Kidney epithelial cell (primary cell): ENCODE measurements at places on chromosomes 16 and 17. TPM values are rescaled to one million over a fixed set of nuclear protein-coding genes. Genes with fewer than 3 reads are reported as not detected.

DNA sequence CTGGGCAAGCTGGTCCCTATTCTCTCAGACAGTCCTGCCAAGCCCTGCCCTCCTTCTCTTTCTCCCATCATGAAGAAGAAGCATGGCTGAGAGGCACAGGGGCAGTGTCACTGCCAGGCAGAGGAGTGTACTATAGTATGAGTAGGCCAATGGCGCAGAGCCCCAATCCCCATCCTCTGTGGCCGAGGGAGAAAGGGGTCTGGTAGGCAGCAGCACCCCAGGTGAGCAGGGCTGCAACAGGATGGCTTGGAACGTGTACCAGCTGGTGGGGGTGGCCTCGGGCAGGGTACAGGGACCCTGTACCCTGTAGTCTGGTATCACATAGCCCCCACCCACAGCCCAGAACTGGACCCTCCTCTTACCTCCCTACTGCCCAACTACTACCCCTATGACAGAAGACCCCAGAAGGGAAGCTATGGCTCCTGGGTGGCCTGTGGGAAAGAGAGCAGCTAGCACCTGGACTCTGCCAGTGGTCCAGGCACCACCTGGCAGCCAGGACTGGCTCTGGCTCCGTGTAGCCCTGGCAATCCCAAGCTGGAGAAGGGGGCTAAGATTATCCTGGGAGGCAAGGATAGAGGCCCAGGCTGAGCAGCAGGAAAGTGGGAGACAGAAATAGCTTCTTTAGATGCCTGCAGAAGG is 4.4 kb downstream of the SMARCD2 start:
- no peak for DNase-seq

DNA sequence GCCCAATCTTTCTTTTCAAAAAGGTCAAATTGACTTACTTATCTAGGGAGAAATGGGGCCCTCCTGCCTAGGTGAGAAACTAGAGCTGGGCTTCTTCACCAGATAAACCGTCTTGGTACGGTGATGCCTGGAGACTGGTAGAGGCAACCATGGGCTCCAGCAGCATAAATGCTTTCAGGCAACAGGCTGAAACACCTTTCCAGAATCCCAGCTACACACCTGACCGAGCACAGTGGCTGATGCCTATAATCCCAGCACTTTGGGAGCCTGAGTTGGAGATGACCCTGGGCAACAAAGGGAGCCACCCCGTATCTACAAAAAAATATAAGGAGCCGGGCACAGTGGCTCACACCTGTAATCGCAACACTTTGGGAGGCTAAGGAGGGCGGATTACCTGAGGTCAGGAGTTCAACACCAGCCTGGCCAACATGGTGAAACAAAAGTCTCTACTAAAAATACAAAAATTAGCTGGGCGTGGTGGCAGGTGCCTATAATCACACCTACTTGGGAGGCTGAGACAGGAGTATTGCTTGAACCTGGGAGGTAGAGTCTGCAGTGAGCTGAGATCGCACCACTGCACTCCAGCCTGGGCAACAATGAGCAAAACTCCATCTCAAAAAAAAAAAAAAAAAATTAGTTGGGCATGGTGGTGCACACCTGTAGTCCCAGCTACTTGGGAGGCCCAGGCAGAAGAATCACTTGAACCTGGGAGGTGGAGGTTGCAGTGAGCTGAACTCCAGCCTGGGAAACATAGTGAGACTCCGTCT is 8.0 kb downstream of the TRAF4 start:
- no peak for DNase-seq

DNA sequence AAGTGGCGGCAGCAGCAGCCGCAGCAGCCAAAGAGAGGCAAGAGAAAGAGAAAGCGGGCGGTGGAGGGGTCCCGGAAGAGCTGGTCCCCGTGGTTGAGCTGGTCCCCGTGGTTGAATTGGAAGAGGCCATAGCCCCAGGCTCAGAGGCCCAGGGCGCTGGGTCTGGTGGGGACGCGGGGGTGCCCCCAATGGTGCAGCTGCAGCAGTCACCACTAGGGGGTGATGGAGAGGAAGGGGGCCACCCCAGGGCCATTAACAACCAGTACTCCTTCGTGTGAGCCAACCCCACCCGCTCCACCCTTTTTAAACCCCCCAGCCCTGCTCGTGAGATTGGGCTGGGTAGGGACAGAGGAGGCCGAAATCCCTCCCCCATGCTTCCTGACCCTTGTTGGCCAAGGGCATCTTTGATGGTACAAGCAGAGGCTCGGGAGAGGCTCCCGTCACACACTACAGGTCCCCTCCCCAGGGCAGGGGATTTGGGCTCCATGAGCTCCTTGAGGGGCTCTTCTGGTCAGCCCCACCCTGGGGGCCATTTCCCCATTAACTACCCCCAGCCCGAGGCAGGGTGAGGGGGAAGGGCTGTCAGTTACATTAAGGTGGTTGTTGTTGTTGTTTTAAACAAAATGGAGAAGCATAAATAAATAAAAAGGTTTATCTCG is 4.6 kb upstream of the ATP2A1 start:
- DNase-seq = no peak

Gene CBX8
- 2.5 and 2.7 TPM in 2 replicates for total RNA-seq
